Hepatocyte (in vitro differentiated cells): ENCODE measurements at places on chromosomes 6 and 20. TPM values are rescaled to one million over a fixed set of nuclear protein-coding genes. Genes with fewer than 3 reads are reported as not detected.

The C2 gene
- 46.3 and 48.3 TPM in 2 replicates for total RNA-seq

The SNAI1 gene
- 2.9 and 3.0 TPM in 2 replicates for total RNA-seq

The TFAP2D gene
- 0.23 TPM in 1 of 2 replicates, not detected in the other for total RNA-seq

The COL12A1 gene
- 48.4 and 49.0 TPM in 2 replicates for total RNA-seq

The SLC13A3 gene
- 1.8 and 2.4 TPM in 2 replicates for total RNA-seq

The SEMG1 gene
- total RNA-seq: not detected in 2 replicates
